ENCODE measurements at places on chromosomes 1 and 21.

GRCh38 chr21:26513212-26513611 lies 59.9 kb downstream of the CYYR1 start:
- no peak for DNase-seq

GRCh38 chr21:30097791-30098190 lies 68.8 kb downstream of the CLDN17 start:
- no peak for DNase-seq

GRCh38 chr1:37797750-37798345 lies 4.2 kb downstream of the MANEAL start:
- no peak for DNase-seq

DNA sequence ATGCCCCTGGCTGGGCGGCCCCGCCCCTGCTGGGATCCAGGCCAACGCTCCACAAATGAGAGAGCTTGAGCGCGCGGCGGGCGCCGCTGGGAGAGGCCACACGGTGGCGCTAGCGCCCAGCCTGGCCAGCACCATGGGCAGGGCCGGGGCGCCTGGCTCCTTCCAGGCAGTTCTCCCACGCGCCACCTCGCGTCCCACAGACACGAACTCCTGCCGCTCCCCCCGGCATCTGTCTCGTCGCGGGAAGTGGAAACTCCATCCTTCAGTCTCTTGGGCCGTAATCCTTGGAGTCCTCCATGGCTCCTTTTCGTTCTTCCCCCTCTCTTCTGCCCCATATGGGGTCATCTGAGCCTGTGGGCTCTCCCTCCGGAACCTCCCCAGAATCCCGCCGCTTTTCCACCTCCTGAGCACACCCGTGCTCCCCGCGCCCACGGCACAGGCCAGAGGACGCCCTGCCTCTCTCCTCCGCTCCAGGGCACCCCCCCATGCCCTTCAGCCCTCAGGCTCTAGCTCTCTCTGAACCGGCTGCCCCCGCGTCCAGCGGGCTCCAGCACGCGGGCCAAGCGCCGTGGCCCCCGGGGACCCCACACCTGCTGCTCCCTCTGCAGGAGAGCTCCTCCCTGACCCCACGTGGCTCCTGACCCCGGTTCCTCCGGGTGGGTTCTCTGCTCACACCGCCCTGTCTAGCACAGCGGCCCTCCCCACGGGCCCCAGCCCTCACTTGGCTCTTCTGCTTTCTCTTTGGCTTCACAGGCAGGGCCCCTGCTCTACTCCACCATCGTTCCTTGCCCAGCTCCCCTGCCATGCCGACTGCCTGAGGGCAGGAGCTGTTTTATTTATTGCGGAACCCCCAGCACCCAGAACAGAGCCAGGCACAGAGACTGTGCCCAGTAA lies 31.9 kb upstream of the EDN2 start:
- DNase-seq, result peak; percentile 90

DNA sequence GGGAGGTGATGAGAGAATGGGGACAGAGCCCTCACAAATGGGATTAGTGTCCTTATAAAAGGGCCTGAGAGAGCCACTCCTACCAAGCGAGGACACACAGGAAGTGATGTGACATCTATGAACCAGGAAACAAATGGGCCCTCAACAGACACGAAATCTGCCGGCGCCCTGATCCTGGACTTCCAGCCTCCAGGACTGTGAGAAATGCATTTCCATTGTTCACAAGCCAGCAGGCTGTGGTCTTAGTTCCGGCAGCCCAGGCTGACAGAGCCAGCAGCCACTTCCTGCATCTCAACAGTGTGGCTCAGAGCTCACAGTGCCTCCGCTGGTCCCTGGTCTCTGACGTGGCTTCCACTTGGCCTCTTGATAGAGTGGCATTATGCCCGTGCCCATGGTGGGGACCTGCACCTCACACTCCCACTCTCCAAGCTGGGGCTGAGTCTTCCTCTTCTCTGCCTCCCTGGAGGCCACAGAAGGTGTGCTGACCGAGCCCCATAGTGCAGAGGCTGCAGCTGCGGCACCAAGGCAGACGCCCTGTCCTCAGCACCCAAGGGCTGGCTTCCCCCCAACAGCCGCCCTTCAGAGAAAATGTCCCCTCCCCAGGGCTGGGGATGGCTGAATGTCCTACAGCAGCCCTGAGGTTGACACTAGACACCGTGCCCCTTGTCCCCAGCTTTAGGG lies 44.9 kb downstream of the ACOT7 start:
- peak; percentile 47 for DNase-seq

DNA sequence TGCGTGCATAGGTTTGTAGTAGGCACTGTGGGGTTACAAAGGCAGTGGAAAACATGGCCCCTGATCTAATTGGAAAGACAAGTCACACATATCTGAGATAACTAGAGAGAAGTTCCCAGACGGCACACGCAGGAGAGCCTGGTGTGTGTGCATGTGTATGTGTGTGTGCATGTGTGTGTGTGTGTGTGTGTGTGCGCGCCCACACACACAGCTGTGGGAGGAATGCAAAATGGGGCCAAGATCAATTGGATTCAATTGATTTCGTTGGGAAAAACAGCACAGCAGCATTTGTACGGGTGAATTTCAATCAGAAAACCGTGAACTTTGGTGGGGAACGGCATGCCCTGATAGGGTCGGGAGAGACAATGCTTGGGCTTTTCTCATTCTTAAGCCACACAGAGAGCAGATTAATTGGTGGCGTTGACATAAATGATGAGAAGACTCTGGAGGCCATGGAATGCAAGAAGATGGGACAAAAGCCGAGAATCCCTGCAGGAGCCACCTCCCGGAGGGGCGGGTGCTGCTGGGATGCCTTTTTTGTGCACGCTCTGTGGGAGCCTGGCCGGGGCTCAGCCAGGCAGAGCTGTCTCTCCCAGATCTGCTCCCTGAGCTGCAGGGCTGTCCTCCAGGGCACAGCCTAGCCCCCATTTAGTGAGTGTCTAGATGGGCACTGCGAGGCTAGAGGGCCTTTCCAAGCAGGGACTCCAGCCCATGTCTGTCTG lies 322.0 kb downstream of the CAMTA1 start:
- DNase-seq, result no peak

GRCh38 chr1:1239614-1240347 lies 6.7 kb downstream of the C1QTNF12 start:
- peak; percentile 39 for DNase-seq

GRCh38 chr1:41810446-41810845 lies 108.3 kb downstream of the HIVEP3 start:
- DNase-seq, result no peak

- peak; percentile 100 for DNase-seq
Observed at GRCh38 chr1:27542463-27543273, 52.7 kb upstream of the WASF2 start.

- no peak for DNase-seq
Observed at GRCh38 chr1:162151900-162152829, 82.7 kb downstream of the NOS1AP start.

DNA sequence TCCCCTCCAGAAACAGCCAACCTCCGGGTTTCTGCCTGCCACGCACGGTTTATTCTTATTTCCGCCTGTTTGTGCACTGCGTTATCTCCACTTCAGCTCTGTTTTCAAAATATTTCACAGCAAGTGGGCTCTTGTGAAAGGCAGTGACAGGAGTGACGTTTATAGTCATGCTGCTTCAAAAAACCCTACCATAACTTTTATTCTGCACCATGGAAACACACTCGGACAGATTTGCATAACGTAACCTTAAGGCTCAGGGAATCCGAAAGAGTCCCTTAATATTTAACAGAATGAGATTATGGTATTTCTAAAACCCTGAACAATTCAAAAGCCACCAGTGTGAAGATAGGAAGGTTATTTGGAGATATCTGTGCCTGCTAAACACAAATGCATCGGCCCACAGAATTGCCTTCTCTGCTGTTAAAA lies 782 bp upstream of the SDE2 start:
- DNase-seq, result peak; percentile 80

DNA sequence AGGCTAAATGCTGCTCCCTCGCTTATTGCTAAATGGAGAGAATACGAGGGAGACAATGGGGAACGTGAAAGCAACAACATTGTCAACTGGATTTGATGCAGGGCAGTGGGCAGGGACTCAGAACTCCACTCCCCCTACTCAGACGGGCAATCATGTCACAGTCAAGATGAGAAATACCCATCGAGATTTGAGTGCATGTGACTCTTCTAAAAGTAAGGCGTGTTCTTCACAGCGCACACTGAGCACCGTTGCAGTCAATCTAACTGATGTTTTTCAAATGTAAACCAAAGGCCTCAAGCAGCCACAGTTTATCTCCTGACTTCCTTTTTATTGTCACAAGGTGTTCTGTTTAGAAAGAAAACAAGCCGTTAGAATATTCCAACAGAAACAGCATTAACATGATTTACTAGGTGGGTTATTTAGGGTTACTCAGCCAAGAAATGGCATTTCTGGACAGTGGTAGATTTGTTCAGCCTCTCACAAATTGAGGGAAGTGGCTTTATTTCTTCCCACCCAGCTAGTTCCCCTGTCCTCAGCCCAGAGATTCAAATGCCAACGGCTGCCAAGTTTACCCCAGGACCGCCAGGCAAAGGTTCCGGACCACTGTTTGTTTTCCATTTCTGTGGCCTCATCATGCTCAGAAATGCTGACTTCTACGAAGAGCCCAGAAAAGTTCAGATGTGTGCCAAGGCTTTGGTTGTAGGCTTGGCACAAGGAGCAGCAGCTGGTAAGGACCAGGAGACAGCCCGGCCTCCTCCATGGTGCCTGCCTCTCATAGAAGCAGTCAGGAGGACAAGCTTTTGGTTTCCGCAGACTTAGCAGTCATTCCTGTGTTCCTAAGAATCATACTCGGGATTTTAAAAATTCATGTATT lies 171.4 kb downstream of the KIF26B start:
- DNase-seq, result no peak

DNA sequence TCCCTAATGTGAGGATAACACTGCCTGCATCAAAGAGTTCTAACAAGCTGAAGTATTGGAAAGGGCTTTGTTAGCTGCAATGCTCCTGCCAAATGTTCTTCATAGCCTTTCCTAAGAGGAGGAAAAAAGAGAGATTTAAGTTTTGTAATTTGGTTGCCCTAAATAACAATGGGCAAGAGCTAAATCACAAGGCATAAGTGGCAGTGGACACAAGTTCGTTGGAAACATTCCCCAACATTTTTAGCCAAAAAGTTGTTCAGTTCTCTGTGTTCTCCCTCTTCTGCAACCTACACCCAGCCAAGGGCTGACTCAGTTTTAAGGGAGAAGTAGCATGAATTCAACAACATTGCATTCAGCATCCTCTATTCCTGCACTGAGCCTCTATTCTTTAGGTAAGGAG lies 2.6 kb upstream of the UQCRHL start:
- DNase-seq, result no peak

- DNase-seq, result no peak
Observed at GRCh38 chr1:245341743-245342142, 187.0 kb downstream of the KIF26B start.

DNA sequence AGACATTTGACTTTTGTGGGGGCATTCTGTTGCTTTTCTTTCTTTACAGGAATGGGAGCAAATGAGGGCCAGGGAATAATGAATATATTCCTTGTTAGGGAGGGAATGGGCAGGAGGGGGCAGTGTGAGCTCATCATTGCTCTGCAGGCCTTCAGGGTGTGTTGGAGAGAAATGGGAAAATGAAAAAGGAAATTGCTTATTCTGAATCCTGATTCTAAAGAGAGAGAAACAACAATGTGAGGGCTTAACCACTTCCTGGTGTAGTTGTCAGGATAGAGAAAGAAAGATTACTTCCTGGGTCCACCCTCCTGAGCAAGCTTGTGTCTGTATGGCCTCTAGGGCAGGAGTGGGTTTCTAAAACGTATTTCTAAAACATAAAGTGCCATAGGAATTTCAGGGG lies 28.3 kb downstream of the VANGL2 start:
- peak; percentile 86 for DNase-seq

GRCh38 chr1:17521946-17522612 lies 17.4 kb upstream of the ARHGEF10L start:
- peak; percentile 13 for DNase-seq

DNA sequence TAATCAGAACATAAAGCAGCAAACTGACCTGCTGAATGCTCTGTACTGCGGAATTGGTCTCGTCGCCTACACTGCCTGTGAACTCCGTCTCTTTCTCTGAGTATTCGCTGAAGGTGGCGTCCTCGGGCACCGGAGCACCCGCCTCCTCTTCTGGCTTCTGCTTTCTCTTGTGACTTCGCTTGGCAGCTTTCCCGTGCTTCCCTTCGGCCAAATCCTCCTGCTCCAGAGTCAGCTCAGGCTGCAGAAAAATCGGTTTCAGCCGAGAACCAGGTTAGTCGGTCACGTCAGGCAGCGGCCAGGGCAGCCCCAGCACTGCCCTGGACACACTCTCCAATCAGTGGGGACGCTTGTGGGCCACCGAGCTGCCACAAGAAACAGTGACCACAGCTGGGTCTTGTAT lies 35.8 kb upstream of the RIPK4 start:
- DNase-seq, result no peak

DNA sequence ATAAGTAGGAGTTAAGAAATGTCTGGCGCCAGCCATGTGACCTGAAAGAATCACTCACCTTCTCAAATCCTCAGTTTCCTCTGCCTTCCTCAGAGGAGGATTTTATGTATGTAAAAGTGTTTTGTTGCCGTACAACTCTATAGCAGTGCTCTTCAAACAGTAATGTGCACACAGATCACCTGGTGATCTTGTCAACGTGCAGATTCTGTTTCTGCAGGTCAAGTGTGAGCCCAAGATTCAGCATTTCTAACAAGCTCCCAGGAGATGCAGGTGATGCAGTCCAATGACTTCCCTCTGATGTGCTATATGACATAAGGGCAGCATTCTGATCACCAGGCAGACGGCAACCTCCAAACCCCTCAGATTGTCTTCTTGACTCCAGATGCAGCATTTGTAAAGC lies 83.7 kb downstream of the CDC7 start:
- no peak for DNase-seq

DNA sequence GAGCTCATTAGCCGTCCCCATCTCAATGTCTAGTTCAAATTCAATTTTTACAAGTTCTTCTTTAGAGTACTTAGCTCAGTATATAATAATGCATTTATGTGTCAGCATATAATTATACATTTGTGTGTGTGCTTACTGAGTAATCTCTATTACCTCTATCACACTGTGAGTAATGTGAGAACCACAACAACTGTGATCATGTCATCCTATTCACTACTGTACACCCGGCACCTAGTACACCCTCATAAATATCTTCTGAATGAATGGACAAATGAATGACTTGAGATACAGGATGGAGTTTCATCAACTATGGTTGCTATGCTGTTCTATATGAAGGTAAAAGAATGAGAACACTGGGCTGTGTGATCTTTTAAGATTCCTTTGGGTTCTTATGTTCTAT lies 124.0 kb downstream of the GPATCH2 start:
- DNase-seq, result peak; percentile 21

Data from DMS53 (cell line).